ENCODE measurements at places on chromosomes 5 and 9.

- no peak for DNase-seq
- no peak overlapping the region for H3K27ac ChIP-seq
- no peaks in the 10 kb centered on the region for H3K36me3 ChIP-seq
- no peak overlapping the region for H3K4me3 ChIP-seq
- no peaks in the 10 kb centered on the region for H3K4me1 ChIP-seq
Observed at GRCh38 chr5:142259758-142260157, 65.1 kb downstream of the SPRY4 start.

GRCh38 chr5:179124853-179125788 lies 64.9 kb downstream of the ZNF354C start:
- peak; percentile 68 for DNase-seq
- no peaks in the 10 kb centered on the region for H3K27me3 ChIP-seq
- H3K4me1 ChIP-seq, result no peaks in the 10 kb centered on the region

DNA sequence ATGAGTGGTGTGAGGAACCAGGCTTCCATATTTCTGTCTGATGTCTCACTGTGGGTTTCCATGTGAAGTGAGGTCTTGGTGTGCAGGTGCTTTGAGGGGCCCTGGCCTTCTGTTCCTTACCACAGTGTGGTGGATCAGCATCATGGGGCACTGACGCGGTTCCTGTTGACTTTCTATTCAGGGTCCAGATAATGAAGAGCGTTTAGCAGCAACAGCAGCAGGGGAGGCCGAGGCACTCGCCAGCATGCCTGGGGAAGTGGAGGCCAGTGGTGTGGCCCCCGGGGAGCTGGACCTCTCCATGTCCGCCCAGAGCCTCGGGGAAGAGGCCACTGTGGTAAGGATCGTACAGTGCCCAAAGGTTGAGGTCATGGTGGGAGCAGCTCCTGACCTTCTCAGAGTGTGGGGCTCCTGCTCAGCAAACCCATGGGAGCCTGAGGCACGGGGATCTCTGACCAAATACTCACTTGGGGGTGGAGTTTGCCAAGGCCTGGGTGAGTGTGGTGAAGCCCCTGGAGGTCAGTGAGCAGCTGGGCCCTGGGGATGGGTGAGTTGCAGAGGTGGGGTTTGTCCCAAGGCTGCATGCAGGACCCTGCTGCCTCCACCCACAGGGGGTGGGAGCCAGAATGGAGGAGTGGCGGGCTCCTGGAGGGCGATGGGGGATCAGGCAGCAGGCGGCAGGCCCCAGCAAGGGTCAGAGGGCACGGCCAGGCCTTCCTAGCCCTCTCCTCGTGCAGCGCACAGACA lies 61.2 kb downstream of the COL15A1 start:
- H3K27me3 ChIP-seq, result no peaks in the 10 kb centered on the region
- no peak for DNase-seq
- no peaks in the 10 kb centered on the region for H3K4me1 ChIP-seq
- no peak overlapping the region for H3K4me3 ChIP-seq
- no peak overlapping the region for H3K27ac ChIP-seq

DNA sequence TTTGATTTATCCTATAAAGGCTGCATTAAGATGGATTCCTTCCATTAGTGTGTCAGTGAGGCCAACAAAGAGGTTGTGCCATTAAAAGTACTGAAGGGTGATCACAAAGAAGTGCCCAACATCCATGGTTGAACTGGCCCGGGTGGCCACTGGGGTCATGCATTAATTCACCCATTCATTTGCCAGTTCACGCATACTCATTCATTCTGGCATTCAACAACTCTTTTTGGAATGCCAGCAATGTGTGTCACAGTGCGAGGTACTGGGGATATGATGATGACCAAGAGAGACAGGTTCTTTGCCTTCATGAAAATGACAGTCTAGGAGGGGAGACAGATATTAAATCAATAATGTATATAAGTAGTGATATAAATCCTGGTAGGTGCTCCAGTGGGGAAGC lies 93.2 kb downstream of the PTTG1 start:
- H3K4me1 ChIP-seq, result no peaks in the 10 kb centered on the region
- no peaks in the 10 kb centered on the region for H3K27me3 ChIP-seq
- H3K4me3 ChIP-seq, result no peak overlapping the region
- no peak for DNase-seq
- H3K36me3 ChIP-seq, result no peaks in the 10 kb centered on the region
- no peak overlapping the region for H3K27ac ChIP-seq

All from aorta (tissue), 5 donors.